ENCODE measurements at places on chromosomes 5 and 9.

DNA sequence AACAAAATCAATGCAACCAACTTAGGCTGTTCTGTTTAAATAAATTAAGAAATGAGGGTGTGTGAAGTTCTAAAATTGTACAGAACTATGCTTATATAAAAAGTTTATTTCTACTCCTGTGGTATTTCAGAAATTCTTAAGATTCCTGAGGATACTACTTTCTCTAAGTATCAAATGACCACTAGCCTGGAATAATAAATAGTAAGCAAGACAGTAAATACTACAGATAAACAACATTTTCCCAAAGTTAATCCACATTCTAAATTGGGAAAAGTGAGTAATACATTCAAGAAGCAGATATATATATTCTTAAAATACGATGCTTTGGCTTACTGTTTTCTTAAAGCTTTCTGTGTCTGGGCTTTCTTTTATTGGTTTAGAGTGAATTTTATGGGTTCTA is 29.5 kb downstream of the CCNH start:
- peaks cover 18% of the 10 kb centered on the region for H3K4me1 ChIP-seq
- 0 out of 2 replicates have a peak overlapping the region, but pooled peaks have one; percentile 1 for H3K27ac ChIP-seq
- H3K27me3 ChIP-seq = no peaks in the 10 kb centered on the region

DNA sequence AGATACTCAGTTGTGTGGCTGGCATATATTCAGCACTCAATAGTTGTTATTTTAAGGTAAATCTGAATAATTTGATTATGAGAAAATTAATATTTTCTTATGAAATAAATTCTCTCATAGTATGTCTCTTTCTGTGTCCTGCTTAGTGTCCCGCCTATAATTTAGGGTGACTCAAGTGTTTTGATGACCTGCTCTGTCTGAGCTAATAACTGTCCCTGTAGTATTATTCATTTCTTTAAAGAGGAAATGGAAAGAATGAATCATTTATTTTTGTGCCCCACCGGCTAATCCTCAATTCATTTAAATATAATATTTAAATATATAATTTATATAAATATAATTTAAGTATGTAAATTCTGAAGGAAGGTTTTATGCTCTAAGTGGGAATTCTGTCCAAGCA is 4.1 kb downstream of the SLC1A1 start:
- no peak overlapping the region for H3K27ac ChIP-seq
- H3K27me3 ChIP-seq = no peaks in the 10 kb centered on the region
- H3K4me3 ChIP-seq = no peak overlapping the region
- peaks cover 22% of the 10 kb centered on the region for H3K4me1 ChIP-seq
- no peaks in the 10 kb centered on the region for H3K36me3 ChIP-seq
- DNase-seq = peak; percentile 67

GRCh38 chr5:31770998-31771397 is 132.1 kb downstream of the PDZD2 start:
- H3K4me3 ChIP-seq = no peak overlapping the region
- no peak for DNase-seq
- no peaks in the 10 kb centered on the region for H3K36me3 ChIP-seq
- no peaks in the 10 kb centered on the region for H3K4me1 ChIP-seq
- H3K27ac ChIP-seq = no peak overlapping the region

DNA sequence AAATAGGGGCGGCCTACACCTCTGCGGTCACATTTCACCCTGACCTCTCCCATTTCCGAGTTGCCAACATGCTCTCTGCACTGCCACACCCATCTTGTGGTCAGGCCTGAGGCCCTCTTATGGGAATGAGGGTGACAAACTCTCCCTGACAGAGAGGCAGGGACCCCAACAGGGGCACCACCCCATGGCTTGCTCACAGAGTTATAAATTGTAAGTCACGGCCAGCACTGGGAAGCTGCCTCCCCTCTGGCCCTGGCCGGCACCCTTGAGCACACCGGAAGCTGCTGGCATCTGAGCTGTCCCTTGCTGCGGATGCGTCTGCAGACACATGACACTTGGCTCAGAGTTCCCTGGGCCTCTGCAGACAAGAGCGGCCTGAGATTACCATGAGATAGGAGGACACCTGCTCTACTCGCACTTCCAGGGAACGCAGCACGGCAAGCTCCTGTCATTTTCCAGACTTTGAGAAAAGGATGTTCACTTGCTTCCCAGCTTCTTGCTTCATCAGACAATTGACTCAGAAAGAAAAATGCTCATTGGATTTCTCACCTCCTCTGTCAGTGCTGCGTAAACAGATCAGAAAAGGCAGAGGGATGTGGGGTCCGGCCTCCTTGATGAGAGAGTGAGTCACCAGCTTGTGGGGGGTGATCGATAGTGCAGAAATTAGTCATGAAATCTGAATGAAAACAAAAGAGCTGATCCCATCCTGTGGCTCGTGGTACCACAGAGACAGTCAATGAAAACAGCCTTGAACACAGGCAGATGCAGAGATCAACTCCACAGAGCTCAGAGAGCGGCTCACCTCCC is 269.8 kb downstream of the SYK start:
- no peaks in the 10 kb centered on the region for H3K27me3 ChIP-seq
- H3K4me1 ChIP-seq = peaks cover 17% of the 10 kb centered on the region
- no peaks in the 10 kb centered on the region for H3K36me3 ChIP-seq
- peak overlapping the region; percentile 9 for H3K4me3 ChIP-seq
- H3K27ac ChIP-seq = peak overlapping the region; percentile 91
- DNase-seq = peak; percentile 94

Measured in GM23248 (cell line).